ENCODE measurements at places on chromosomes 7 and 10.

- H3K27me3 ChIP-seq: no peaks in the 10 kb centered on the region
- H3K4me3 ChIP-seq: no peak overlapping the region
- H3K4me1 ChIP-seq: no peaks in the 10 kb centered on the region
- DNase-seq: no peak
- 0 out of 3 replicates have a peak, but pooled peaks cover 1% of the 10 kb centered on the region for H3K36me3 ChIP-seq
- H3K27ac ChIP-seq: no peak overlapping the region
Measured at GRCh38 chr10:119347181-119347974, 140.0 kb downstream of the GRK5 start.

GRCh38 chr10:71575451-71575850, 144.1 kb downstream of the C10orf105 start:
- no peak for DNase-seq
- H3K27ac ChIP-seq: no peak overlapping the region
- no peaks in the 10 kb centered on the region for H3K4me1 ChIP-seq
- H3K27me3 ChIP-seq: no peaks in the 10 kb centered on the region

DNA sequence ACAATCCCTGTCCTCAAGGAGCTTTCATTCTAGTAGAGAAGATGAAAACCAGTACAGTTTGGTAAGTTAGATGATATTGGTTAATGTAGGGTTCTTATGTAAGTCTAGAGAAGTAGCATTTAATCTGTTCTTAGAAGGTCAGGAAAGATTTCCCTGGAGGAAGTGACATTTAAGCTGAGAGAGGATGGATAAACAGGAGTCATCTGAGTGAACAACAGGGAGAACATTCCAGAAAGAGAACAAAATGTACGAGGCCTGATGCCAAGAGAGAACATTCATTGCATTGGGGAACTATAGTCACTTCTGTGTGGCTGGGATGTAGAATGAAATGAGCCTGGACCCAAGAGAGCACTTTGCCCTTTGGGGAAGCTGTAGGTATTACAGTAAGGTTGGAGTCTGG, 88.0 kb downstream of the CFTR start:
- no peaks in the 10 kb centered on the region for H3K36me3 ChIP-seq
- H3K4me3 ChIP-seq: no peak overlapping the region

DNA sequence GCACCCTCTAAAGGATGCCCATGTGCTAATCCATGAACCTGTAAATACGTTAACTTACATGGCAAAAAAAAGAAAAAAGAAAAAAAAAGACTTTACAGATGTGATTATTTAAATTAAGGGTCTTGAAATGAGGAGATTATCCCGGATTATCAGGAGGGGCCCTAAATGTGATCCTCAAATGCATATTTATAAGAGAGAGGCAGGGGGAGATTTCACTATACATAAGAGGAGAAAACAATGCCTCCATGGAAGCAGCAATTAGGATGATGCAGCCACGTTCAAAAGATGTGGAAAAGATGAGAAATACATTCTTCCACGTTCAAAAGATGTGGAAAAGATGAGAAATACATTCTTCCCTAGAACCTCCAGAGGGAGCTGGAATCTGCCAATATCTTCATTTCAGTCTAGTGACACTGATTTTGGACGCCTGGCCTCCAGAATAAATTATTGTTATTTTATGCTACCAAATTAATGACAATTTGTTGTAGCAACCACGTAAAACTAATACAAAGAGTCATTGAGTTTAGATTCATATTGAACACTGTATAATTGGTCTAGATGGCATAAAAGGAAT, 328.4 kb upstream of the GNAI1 start:
- DNase-seq: no peak
- H3K4me1 ChIP-seq: no peaks in the 10 kb centered on the region
- no peaks in the 10 kb centered on the region for H3K27me3 ChIP-seq
- no peaks in the 10 kb centered on the region for H3K36me3 ChIP-seq

GRCh38 chr10:74500026-74500704, 326.2 kb upstream of the KAT6B start:
- H3K4me1 ChIP-seq: no peaks in the 10 kb centered on the region
- H3K36me3 ChIP-seq: peaks cover 5% of the 10 kb centered on the region
- DNase-seq: no peak
- no peak overlapping the region for H3K4me3 ChIP-seq
- H3K27me3 ChIP-seq: no peaks in the 10 kb centered on the region

DNA sequence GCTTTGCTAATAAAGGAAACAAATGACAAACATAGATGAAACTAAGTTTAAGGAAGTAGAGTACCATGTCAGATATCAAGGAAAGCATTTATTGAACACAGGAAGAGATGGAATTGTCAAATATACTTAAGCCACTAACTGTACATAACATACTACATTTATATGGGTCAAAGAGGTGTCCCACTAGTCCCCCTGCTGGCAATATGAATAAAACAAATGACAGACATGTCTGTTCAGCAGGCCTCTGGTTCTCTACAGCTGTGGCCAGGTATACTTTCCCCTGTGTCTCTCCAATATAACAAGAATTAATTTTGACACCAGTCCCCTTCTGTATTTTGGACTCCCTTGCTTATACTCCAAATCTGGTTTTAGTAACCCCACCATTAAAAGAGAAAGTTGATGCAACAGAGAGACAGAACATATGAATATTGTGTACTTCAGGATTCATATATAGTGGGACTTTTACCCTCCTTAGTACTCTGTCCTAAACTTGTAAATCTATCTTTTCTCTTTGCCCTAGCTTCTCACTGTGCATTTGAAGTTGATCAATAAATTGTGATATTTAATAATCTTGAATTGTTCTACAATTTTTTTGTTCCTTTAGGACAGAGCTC, 42.9 kb downstream of the CD36 start:
- H3K4me1 ChIP-seq: no peaks in the 10 kb centered on the region
- H3K36me3 ChIP-seq: no peaks in the 10 kb centered on the region
- no peak for DNase-seq
- no peak overlapping the region for H3K27ac ChIP-seq
- H3K4me3 ChIP-seq: no peak overlapping the region

DNA sequence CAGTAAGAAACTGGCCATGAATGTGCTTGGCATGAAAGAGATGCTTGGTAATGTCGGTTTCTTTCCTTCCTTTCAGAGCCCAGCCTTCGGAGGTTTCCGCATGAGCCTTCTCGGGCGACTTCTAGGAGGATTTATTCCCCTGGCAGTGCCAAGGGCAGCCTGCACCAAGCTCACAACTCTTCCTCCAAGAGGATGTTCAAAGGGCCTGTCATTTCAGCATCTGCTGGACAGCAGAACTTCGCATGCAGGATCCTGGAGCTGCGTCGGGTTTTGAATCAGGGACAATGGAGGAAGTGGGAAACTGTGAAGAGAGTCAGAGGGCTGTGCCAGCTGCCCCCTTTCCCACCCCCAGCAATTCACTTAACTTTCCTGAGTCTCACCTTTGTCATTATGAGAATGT, 21.3 kb downstream of the GOLGA7B start:
- H3K27ac ChIP-seq: no peak overlapping the region
- DNase-seq: no peak
- H3K36me3 ChIP-seq: no peaks in the 10 kb centered on the region
- H3K27me3 ChIP-seq: no peaks in the 10 kb centered on the region
- peaks cover 2% of the 10 kb centered on the region for H3K4me1 ChIP-seq

DNA sequence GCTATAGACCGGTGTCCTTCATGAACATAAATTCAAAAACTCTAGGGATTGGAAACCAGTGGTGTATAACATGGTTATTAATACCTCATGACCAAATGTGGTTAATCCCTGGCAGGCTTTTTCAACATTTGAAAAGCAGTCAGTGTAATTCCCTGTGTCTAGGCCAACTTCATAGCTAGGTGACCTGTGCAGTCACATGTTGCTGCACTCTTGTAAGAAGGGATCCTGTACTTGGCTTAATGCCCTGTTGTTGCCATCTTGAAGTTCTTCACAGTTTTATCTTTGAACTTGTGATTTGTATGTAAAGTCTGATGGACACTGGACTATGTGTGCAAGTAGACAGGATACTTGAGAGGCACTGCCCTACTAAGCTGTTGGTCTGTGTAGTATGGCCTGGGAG, 39.7 kb downstream of the ZNF33A start:
- no peaks in the 10 kb centered on the region for H3K4me1 ChIP-seq
- peaks cover 77% of the 10 kb centered on the region for H3K36me3 ChIP-seq
- H3K27me3 ChIP-seq: no peaks in the 10 kb centered on the region
- no peak for DNase-seq

DNA sequence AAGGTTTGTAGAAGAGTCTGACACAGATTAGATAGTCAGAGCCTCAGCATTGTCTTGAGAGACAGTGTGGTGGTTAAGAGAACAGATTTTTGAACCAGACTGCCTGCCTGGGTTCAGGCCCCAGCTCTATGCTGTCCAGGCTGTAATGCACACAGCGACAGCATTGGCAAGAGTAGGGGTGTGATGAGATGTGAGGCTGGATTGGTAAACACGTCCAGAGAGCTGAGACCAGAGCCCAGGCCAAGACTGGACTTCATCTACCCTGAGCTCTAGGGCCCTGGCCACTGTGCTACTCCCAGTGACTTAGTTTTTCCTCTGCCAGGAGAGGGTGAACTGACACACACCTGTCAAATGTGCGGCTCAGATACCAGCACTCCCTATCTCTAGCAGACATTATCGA, 360.4 kb downstream of the RPS24 start:
- no peak overlapping the region for H3K4me3 ChIP-seq
- DNase-seq: no peak
- no peaks in the 10 kb centered on the region for H3K36me3 ChIP-seq
- H3K27me3 ChIP-seq: no peaks in the 10 kb centered on the region

DNA sequence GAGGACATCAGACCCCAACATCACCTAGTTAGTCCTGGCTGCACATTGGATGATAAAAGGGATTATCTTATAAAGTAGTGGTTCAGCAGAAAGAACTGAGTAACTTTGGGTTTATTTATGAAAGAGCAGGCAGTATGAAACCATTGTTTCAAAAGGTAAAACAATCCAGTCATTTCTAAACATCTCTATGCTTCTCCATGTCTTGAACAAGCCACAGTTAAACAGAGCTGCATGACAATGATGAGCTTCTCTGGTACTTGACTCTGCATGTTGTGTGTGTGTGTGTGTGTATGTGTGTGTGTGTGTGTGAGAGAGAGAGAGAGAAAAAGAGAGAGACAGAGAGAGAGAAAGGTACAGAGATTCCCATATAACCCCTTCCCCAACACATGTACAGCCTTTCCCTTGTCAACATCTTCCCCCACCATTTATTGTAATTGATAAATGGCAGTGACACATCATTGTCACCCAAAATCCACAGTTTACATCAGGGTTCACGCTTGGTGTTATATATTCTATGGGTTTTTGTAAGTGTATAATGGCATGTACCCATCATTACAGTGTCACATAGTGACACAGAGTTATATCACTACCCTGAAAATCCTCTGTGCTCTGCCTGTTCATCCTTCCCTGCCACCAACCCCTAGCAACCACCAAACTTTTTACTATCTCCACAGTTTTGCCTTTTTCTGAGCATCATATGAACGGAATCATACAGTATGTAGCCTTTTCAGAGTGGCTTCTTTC, 32.8 kb upstream of the SLC18A3 start:
- DNase-seq: no peak
- H3K27me3 ChIP-seq: no peaks in the 10 kb centered on the region
- H3K36me3 ChIP-seq: no peaks in the 10 kb centered on the region
- no peaks in the 10 kb centered on the region for H3K4me1 ChIP-seq

DNA sequence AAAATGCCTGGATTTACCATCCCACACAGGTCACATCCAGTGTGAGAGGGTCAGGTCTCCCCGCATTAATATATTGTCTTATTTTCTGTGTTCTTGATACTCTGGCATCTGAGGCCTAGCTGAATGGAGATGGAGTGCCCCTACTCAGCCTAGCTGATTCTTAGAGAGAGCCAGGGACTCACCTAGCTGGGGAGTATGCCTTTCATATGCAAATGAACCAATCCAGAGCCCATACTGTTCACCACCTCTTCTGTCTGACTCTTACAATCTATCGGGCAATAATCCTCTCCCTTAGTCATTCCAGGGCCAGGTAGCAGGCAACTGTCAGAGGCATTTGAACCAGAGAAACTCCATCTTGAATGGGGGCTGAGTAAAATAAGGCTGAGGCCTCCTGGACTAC, 46.3 kb downstream of the LBX1 start:
- DNase-seq: no peak
- H3K27me3 ChIP-seq: no peaks in the 10 kb centered on the region
- H3K4me3 ChIP-seq: no peak overlapping the region
- no peaks in the 10 kb centered on the region for H3K36me3 ChIP-seq
- peaks cover 2% of the 10 kb centered on the region for H3K4me1 ChIP-seq
- H3K27ac ChIP-seq: no peak overlapping the region

GRCh38 chr10:118210276-118210675, 131.8 kb downstream of the FAM204A start:
- H3K27ac ChIP-seq: no peak overlapping the region
- no peak for DNase-seq
- H3K36me3 ChIP-seq: no peaks in the 10 kb centered on the region
- H3K27me3 ChIP-seq: no peaks in the 10 kb centered on the region
- no peaks in the 10 kb centered on the region for H3K4me1 ChIP-seq

GRCh38 chr7:77862691-77863090, 64.1 kb downstream of the PHTF2 start:
- no peaks in the 10 kb centered on the region for H3K27me3 ChIP-seq
- H3K36me3 ChIP-seq: no peaks in the 10 kb centered on the region
- no peak overlapping the region for H3K4me3 ChIP-seq
- H3K4me1 ChIP-seq: no peaks in the 10 kb centered on the region
- no peak for DNase-seq

GRCh38 chr7:52615021-52615695, 420.3 kb upstream of the POM121L12 start:
- H3K36me3 ChIP-seq: peaks cover 4% of the 10 kb centered on the region
- H3K4me3 ChIP-seq: no peak overlapping the region
- H3K27ac ChIP-seq: no peak overlapping the region
- H3K4me1 ChIP-seq: no peaks in the 10 kb centered on the region
- DNase-seq: no peak
- no peaks in the 10 kb centered on the region for H3K27me3 ChIP-seq

GRCh38 chr10:99435986-99436638, 5.7 kb upstream of the GOT1 start:
- no peaks in the 10 kb centered on the region for H3K36me3 ChIP-seq
- H3K4me3 ChIP-seq: no peak overlapping the region
- no peak overlapping the region for H3K27ac ChIP-seq

DNA sequence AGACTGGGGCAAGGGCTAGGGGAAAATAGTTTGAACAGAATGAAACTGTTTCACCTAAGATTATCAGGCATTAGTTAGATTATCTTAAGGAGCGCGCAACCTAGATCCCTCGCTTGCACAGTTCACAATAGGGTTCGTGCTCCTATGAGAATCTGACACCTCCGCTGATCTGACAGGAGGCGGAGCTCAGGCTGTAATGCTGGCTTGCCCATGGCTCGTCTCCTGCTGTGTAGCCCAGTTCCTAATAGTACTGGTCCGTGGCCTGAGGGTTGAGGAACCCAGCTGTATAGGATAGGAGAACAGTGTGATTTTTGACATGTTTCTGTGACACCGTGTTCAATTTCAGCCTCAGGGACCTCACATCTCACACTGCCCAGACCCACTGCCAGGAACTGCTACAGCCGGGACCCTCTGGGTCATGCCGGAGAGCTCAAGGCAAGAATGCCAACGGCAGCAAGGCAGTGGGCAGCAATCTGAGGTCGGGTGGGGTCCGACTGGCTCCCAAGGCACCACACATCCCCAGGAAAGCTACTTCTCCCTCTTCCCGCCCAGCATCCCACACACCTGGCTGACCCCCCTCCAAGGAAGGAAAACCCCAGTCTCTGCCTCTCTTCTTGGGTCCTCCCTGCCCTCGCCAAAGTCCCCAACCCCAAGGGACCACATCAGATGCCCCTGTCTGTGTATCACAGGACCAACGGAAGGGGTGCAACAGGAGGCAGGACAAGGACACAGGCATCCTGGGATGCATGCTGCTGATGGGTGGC, 31.7 kb downstream of the CAMK2B start:
- H3K4me3 ChIP-seq: no peak overlapping the region
- DNase-seq: peak; percentile 31
- H3K36me3 ChIP-seq: no peaks in the 10 kb centered on the region
- H3K4me1 ChIP-seq: no peaks in the 10 kb centered on the region
- H3K27me3 ChIP-seq: no peaks in the 10 kb centered on the region
- no peak overlapping the region for H3K27ac ChIP-seq

All from H9 (cell line).